ENCODE measurements at places on chromosomes 3 and 15.

- peak; percentile 24 for DNase-seq
Observed at GRCh38 chr3:78025916-78026315, 986.0 kb downstream of the ROBO2 start.

- no peak for DNase-seq
Observed at GRCh38 chr3:106792716-106793115, 584.5 kb upstream of the CCDC54 start.

DNA sequence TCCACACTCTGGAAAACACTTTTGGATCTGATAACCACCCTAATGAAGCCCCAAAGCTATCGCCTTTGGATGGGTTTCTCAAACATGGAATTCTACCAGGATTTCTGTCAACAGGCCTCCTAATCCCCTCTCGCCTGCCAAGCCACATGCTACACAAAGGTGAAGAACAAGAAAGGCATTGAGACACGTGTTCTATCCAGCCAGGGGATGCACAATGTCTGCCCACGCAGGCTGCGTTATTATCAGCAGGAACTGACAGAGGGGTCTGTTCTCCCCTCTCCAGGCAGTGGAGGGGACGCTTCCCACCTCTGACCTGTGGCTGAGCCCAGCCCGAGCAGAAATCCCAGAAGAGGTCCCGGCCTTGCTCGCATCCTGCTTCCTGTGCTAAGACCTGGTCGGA is 45.4 kb upstream of the THBS1 start:
- DNase-seq = no peak

DNA sequence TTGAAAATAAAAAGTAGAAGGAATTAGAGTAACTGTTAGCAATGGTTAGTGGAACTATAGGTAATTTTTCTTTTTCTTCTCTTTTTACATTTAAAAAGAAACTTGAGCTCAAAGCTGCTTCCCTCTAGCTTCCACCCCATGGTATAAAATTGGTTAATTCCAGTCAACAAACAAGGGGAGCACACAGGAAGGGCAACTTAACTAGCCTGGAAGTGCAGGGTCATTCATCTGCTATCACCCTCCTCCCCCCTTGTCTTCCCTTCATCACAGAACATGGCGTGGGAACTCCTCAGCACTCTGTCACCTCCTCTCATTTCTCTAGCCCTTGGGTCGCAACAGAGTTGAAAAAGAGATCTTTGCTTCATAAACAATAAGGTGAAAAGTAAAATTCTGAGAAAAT is 20.0 kb downstream of the MASP1 start:
- no peak for DNase-seq

DNA sequence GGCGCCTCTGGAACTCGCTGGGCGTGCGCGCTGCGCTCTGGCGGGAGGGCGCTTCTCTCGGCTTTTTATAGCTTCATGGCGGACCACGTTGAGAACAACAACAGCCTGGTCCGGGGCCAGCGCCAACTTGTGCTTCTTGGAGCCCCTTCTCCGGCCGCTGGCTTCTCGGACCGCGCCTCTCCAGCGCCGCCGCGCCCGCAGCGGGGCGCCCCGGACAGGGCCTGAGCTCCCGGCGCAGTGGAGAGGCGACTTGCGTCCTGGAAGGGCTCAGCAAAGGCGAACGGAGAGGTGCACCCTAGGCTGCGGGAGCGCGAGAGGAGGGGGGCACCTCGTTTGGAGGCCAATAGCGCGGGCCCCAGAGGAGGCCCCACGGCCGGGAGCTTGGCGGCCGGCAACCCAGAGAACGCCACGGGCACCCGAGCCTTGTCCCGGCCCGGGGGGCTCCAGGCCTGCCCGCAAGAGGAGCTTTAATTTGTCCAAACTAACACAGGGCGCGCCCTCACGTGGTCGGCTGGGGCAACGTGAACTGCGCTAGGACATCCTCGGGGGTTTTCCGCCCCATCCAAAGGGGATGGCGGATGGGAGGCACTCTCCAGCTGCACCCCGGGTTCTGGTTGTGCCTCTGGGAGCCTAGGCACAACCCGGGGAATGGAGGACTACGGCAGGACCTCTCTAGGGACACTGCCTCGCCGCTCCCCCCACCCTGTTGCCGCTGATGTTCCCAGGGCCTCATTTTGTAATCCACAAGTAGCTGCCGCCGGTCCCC is 37.8 kb downstream of the HMCES start:
- peak; percentile 74 for DNase-seq

DNA sequence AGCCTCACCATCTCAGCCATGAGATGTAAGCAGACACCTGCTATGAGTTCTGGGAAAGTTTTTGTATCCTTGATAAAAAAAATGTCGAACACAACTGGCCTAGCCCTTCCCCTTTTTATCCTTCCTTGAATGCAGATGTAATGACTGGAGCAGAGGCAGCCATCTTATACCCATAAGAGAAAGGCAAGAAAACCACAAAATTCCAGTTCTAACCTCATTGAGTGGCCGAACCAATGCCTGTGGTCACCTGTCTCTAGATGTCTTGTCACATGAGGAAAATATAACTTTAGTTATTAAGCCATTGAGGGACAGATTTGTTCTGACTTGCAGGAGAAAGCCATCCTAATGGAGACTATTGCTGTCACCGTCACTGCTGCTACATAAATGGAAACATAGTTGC is 80.4 kb upstream of the SLC6A6 start:
- no peak for DNase-seq

GRCh38 chr15:84142888-84143337 is 92.7 kb upstream of the GOLGA6L4 start:
- peak; percentile 78 for DNase-seq

- DNase-seq = peak; percentile 39
Observed at GRCh38 chr3:7630925-7631324, 770.0 kb downstream of the GRM7 start.

DNA sequence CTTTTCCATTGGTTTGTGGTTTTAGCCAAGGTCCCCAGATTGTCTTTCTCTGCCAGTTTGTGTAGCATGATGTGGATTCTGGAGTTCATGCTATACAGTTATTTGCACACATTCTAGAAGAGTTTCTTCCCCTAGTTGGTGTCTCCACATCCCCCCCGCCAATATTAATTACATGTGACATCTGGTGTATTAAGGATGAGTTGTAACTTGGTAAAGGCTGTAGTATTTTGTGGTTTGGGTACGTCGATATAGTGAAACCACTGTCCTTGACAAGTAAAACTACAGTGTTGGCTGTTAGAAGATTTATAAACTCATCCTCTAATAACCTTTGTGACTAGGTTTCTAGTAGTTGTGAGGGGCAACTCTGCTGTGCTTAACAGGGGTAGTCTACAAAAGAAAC is 23.7 kb upstream of the P4HTM start:
- DNase-seq = no peak

DNA sequence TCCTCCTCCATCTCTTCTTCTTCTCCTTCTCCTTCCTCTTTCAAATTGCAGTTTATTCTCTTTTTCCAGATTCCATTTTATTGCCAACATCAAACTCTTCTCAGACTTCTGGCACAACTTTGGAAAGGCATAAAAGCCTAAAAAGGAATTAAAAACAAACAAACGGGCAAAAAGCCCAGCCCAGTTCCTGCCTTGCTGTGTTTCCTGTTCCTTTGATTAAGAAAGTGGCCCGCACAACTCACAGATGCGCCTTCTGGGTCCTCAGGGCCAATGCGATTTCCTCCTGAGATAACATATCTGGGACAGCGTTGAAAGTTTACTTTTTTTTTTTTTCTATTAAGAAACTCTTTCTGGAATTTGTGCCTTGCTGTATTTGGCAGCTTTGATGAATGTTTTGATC is 158.7 kb upstream of the UBE3A start:
- peak; percentile 2 for DNase-seq

DNA sequence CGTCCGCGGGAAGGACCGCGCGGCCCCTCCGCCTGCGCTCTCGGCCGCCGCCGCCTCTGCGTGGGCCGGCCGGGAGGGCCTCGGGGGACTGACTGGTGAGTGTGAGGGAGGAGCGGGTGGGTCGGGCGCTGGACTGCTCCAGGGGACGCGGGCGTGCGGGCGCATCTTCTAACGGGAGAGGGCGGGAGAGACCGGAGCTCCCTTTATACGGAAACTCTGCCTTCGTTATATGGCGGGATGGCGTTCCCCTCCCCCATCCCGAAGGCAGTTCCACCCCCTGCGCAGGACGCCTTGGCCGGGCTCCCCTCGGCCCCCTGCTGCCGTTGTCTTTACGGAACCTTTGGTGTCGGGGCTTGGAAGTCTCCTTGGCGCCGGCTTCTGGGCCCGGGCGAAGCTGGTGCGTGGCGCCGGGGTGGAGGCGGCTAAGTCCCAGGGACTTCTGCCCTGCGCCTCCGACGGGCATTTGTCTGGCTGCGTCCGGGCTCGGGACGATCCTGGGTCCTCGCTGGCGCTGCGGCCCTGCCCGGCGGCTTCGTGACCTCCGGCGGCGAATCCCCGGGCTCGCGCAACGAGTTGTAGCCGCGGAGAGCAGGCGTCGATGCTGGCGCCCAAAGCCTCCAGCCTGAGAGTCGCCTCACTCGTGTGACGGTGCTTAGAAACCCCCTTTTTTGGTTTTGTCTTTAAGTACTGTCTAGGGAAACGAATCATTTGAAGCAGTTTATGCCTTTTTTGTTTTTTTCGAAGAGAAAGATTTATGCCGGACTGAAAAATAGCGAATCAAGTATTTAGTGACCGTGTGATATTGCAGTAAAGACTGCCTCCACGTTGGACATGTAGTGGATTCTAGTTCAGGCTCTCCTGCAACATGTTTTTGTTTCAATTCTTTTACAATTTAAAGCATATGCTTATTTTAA is 623 bp downstream of the ZNF639 start:
- peak; percentile 81 for DNase-seq
